Activated CD4-positive, alpha-beta T cell treated with anti-CD3 and anti-CD28 coated beads for 24 hours (primary cell): ENCODE measurements at places on chromosomes 16 and 17.

- DNase-seq: no peak
These were observed 143.7 kb upstream of the COX10 start for GRCh38 chr17:13925579-13925978.

DNA sequence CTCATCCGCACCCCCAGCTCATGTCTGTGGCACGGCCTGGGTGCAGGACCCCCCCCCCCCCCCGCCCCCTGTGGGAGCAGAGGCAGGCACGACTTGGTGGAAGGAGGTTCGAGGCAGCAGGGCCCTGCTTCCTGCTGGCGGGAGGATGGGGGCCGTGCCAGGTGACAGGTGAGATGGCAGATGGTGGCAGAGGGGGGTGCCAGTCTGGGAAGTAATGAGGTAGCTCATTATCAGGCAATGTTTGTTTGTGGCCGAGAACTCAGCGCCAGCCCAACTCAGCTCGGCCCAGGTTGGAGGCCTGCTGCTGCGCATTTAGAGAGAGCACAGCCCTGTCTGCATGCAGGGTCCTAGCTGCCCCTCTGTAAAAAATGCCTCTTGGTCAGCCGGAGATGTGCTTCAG is 40.1 kb upstream of the JPH3 start:
- no peak for DNase-seq

GRCh38 chr16:66318505-66318904 is 48.0 kb upstream of the CDH5 start:
- no peak for DNase-seq

GRCh38 chr17:65388911-65389310 is 172.5 kb downstream of the AXIN2 start:
- no peak for DNase-seq

DNA sequence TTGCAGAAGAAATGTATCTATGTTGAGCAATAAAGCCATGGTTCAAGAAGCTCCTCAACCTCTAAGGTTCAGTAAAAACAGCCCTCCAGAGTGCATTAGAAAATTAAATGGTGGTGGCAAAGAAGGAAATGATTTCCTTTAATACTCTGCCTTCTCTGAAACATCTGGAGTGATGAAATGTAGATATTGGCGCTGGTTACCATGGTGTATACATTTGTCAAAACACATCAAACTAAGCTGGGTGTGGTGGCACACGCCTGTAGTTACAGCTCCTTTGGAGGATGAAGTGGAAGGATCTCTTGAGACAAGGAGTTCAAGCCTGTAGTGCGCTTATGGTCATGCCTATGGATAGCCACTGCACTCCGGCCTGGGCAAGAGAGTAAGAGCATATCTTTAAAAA is 6.0 kb downstream of the CAPNS2 start:
- DNase-seq: no peak

DNA sequence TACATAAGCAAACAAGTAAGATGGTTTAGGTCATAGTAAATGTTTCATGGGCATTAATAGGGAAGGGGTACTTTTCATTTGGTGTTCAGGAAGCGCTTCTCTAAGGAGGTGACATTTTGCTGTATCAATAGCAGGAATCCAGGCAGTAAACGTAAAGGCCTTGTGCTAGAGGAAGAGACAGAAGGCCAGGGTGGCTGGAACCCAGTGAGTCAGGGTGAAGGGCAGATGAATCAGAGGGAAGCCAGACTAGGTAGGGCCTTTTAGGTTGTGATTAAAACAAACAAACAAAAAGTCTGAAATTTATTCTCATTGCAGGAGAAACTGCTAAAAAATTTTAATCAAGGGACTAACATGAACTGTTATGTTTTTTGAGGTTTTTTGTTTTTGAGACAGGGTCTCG is 6.5 kb downstream of the BMERB1 start:
- DNase-seq: no peak

DNA sequence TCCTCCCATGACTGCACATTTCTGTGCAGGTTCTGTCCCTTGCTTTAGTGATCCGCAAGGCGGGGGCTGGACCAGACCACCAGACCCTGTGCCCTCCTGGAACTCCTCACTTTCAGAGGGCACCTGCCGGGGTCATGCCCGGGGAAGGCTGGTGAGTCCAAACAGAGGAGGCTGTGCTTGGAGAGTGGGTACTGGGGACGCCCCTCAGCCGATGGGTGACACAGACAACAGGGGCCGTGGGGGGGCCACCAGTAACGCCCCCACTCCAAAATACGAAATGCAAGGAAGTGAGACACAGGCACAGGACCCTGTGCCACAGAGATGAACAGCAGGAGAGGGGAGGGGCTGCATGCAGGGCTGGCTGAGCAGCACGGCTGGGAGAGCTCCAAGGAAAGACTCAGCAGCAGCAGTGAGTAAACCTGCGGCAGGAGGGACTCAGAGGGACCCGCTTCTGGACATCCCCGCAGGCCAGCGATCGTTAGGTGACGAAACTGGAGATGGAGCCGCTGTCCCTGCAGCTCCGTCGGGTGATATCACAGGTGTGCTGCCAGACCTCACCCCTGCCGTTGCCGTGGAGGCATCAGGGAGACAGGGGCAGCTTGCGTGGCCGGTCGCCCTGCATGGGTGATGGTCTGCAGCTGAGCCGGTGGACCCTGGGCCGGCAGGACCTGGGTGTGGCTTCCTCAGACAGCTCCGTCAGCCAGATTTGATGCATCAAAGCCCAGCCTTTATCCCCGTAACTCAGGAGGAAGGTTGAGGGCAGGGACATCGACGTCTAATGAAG is 71.2 kb upstream of the GNG13 start:
- no peak for DNase-seq

DNA sequence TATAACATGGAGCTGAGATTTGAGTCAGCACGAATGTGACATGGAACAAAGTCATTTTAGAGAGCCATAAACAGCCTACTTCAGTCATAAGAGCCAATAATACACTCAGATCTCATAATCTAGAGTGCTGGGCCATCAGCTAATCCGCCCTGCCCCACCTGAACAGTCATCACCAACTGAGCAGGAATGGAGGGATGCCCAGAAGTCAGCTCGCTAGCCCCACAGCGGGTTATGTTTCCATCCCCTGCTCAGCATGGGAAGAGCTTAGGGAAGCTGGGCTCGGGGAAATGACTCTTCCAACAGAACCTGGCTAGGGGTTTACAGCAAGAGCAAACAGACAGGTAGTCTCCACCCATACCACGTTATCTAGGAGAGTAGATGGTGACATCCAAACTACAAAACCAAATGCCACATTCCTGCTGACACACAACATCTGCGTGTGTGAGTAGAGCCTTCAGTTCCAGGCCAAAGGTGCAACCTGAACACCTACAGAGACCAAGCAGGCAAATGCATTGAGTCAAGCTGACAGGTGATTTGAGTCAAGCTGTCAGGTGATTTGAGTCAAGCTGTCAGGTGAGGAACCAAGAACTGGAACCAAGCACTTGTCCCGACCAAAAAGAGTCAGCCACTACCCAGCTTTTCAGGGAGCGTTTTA is 2.0 kb downstream of the TMEM11 start:
- no peak for DNase-seq

GRCh38 chr17:57721967-57722703 is 23.0 kb downstream of the CCDC182 start:
- DNase-seq: no peak

- no peak for DNase-seq
These were observed 155.2 kb upstream of the C17orf78 start for GRCh38 chr17:37220607-37220953.

DNA sequence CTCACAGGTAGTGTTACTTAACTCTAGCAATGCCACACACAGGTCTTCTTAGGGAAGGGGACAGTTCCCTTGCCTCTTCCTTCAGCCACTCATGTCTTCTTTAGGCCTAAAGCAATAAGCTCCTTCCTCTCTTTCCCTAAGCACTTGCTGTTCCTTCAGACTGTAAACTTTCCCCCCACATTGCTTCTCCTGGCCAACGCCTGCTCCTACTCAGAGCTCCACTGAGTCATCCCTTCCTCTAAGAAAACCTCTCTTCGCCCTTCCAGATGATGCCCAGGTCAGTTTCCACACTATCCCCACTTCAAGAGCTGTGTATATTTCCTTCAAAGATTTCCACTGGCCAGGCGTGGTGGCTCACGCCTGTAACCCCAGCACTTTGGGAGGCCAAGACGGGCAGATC is 12.5 kb upstream of the EPOP start:
- DNase-seq: no peak

DNA sequence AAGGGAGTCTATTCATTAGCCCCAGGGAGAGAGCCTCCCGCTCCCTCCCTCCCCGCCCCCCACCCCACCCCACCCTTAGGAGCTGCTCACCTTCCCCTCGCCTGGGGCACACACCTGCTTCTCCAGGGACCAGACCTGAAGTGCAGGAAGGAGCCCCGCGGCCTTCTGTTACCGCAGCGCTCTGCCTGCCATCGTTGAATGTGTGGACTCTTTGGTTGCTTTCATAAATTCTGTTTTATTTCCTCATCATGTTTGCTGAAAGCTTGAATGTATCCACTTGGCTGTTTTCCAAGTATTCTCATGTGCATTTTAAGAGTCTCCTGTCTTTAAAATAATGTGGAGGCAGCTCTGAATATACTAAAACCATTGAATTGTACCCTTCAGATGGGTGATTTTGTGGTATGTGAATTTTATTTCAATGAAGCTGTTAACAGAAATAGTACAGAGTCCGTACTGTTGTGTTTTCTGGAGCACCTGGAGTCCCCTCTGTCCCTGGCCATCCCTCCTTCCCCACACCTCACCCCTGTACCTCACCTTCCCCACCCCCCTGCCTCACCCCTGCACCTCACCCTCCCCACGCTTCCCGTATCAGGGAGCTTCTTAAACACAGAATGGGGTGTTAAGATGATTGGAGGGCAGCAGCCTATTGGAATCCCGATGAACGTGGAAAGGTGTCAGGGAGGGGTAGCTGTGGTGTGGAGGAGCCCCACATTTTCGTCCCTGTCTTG is 25.5 kb downstream of the RAB11FIP3 start:
- no peak for DNase-seq

DNA sequence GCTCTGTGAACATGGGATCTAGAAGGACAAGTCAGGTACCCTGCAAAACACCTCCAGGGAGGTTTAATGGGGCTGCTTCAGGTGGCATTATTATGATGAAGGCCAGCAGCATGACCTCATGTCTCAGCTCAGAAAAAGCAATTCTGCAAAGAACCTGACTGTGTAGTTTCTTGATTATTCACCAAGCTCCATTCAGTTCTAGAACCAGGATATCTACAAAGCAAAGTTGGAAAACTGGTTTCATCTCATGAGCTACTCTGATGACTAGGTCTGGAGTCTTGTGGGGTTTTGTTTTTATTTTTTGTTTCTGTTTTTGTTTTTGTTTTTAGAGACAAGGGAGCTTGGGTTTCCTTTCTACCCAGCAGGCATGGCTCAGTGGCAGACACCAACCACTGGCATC is 19.0 kb upstream of the LRRC37A3 start:
- DNase-seq: no peak

DNA sequence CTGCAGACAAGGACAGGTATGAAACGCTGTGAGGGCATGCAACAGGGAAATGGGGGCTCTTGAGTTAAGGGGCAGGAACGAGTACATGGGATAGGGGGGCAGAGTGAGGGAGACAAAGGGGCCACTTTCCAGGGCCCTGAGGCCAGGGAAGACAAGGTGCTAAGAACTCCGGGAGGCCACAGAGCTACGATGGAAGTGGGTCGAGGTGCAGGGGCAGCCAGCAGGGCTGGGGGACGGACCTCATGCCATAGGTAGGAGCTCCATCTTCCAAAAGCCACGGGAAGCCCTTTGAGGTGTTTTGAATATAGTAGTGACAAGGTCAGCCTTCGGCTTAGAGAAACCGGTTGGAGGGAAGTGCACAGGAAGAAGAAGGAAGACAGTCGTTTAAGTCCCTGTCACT is 35.6 kb downstream of the RBFOX3 start:
- no peak for DNase-seq

DNA sequence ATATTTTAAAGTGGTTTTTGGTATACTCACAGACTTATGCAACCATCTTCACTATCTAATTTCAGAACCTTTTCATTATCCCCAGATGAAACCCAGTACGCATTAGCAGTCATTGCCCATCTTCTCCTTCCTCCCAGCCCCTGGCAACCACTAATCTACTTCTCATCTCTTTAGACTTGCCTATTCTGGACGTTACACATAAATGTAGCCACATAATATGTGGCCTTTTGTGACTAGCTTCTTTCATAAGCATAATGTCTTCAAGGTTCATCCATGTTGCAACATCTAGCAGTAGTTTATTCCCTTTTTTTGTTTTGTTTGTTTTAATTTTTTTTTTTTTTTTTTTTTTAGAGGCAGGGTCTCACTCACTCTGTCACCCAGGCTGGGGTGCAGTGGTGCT is 28.5 kb upstream of the C17orf107 start:
- no peak for DNase-seq

- DNase-seq: no peak
These were observed 991 bp upstream of the MYH10 start for GRCh38 chr17:8631554-8631877.

DNA sequence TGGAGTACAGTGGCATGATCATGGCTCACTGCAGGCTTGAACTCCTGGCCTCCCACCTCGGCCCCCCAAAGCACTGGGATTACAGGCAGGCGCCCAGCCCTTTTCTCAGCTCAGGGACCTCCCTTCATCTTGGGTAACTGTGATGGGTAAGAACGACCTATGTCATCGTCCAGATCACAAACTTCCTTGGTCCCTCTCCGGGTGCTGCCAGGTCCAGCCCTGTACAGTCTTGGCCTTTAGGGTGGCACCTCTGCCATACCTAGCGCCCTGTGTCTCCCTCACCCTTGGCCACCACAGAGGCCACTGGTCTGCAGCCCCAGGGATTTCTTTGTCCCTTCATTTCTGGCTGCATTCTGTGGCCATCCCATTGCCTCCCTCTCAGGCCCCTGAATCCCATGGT is 29.7 kb upstream of the ZFP90 start:
- no peak for DNase-seq

DNA sequence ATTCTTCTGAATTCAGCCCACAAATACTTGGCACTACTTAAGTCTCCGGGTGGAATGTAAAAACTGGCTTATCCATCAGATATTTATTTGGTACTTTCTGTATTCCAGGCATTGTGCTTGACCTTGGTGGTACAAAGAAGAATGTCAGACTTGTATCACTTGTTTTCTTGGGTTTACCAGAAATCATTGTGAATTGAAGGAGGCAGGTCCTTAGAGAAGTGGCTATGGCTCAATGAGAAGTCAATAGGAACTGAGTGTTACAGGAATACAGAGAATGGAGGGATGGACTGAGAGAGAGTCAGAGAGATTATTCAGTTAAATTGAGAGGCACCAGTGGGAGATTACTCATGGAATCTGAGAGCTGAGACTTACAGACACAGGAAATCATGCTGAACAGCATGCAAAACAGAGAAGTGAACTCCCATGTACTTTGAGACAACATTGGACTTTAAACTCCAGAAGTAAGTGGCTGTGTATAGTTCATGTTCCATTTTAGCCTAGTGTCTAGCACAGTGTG is 704.1 kb downstream of the CDH11 start:
- DNase-seq: no peak

DNA sequence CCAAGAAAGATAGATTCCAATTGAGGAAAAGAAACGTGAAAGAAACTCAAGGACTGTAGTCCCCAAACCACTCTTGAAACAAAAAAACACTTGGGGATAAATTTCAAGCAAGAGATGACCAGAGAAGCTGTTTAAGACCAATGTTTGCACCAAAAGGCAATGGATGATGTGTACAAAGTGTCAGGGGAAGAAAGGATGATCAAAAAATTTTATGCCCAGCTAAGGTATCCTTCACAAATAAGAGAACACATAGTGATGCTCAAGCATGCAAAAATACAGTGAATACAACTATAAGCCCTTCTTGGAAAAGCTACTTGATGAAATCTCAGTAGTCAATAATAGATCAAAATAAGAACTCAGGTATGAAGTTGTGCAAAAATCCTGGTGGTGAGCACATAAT is 281.1 kb downstream of the CEP112 start:
- DNase-seq: no peak
